ENCODE measurements at places on chromosomes 1 and 21.

- DNase-seq = no peak
These were observed 18.8 kb upstream of the LAPTM5 start for GRCh38 chr1:30776097-30777059.

- no peak for DNase-seq
These were observed 4.2 kb downstream of the CLIC6 start for GRCh38 chr21:34673006-34673405.

- no peak for DNase-seq
These were observed 3.6 kb downstream of the OTUD3 start for GRCh38 chr1:19885821-19886220.

DNA sequence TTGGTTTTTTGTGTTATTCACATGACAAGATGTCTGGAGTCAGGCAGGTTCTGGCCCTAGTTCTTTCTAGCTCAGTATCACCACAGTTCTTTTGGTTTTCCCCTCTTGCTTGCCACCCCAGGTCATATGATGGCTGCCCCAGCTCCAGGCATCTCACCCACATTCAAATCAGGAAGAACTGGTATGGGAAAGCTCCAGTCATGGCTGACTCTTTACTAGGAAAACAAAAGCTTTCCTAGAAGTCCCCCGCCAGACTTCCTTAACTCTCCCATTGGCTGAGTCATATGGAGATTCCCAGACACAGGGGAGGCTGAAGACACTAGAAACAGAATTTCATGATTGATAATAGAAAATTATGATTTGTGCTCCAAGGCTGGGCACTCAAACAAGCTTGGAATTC is 22.1 kb upstream of the EYA3 start:
- no peak for DNase-seq
